ENCODE measurements at places on chromosomes 6 and 20. TPM values are rescaled to one million over a fixed set of nuclear protein-coding genes. Genes with fewer than 3 reads are reported as not detected.

DNA sequence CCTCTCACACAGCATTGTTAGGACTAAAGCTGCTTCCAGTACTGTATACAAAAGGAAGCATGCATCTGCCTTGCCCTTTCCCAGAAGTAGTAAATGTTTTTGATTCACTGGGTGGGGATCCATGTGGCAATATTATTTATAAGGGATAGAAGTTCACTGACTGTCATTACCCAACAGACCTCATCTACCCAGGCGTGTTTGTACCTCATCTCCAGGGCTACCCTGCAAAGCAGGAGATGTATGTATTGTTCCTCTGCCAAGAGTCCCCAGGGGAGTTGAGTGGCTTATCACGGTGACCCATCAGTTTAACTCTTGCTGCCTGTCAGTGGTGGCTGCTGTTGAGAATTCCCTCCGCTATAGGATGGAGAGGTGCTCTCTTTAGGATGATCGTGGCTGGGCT, 42.5 kb downstream of the SLC24A3 start:
- DNase-seq: no peak

The WASF1 gene
- 27.4 TPM for polyA plus RNA-seq

- no peak for DNase-seq
Measured at GRCh38 chr6:89921691-89922090, 27.4 kb downstream of the GJA10 start.

The BPIFA1 gene
- not detected for polyA plus RNA-seq
